Testis (tissue), 5 donors: ENCODE measurements at places on chromosomes 1 and 21.

DNA sequence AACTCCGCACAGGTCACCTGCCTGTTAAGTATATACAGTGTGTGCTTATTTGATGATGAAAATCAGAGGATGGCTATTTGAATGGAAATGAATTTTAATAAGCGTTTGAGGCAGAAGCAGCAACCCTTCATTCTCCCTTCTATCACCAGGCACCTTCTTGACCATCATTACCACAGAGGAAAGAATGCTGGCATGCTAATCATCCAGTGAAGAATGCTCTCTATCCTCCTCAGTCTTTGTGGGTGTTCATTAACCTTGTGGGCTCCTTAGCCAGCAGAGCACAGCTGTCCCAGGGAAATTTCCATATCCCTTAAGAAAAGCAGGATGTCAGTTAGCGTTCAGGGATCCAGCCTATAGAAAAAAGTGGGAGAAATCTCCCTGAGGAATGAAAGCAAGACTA lies 428.0 kb upstream of the CAMK1G start:
- no peak for DNase-seq
- no peaks in the 10 kb centered on the region for H3K36me3 ChIP-seq
- no peak overlapping the region for H3K27ac ChIP-seq
- H3K27me3 ChIP-seq, result no peaks in the 10 kb centered on the region
- no peak overlapping the region for H3K4me3 ChIP-seq

DNA sequence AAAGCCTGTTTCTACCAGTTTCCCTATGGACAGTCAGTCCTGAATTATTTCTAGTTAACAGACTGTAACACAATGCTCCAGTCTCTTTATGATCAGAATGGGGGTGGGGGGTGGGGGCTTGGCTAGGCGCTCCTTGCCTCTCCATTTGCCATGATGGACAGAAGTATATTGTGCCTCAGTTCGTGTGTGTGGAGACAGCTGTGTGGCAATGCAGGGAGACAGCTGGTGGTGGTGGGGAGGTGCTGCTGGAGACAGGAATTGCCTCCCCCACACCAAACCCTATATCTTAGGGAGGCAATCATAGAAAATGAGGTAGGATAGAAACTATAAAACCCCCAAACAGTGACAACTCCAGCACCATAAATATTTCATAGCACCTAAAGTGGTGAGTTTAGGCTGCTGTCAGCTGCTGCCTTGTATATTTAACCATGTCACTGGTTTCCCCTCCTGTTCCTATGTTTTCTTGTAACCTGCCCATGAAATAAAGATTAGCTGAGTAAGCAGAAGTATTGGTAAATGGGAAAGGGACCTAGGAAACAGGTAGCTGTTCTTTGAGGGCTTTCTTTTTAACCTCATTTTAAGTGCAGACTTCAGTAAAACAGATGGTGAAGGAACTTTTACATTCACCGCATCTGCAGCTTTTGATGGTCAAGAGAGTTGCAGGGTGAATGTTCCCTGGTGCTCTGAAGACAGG lies 3.4 kb downstream of the PLXNA2 start:
- no peak for DNase-seq
- no peak overlapping the region for H3K27ac ChIP-seq
- H3K4me1 ChIP-seq, result peaks cover 19% of the 10 kb centered on the region
- H3K36me3 ChIP-seq, result no peaks in the 10 kb centered on the region

- H3K4me1 ChIP-seq, result no peaks in the 10 kb centered on the region
- no peaks in the 10 kb centered on the region for H3K36me3 ChIP-seq
- H3K4me3 ChIP-seq, result no peak overlapping the region
- H3K27ac ChIP-seq, result no peak overlapping the region
- no peaks in the 10 kb centered on the region for H3K27me3 ChIP-seq
Observed at GRCh38 chr1:162886705-162887104, 25.7 kb upstream of the CCDC190 start.

GRCh38 chr1:58855274-58856165 lies 71.7 kb upstream of the JUN start:
- no peaks in the 10 kb centered on the region for H3K4me1 ChIP-seq
- H3K27ac ChIP-seq, result no peak overlapping the region
- no peaks in the 10 kb centered on the region for H3K36me3 ChIP-seq
- H3K4me3 ChIP-seq, result no peak overlapping the region
- DNase-seq, result no peak

DNA sequence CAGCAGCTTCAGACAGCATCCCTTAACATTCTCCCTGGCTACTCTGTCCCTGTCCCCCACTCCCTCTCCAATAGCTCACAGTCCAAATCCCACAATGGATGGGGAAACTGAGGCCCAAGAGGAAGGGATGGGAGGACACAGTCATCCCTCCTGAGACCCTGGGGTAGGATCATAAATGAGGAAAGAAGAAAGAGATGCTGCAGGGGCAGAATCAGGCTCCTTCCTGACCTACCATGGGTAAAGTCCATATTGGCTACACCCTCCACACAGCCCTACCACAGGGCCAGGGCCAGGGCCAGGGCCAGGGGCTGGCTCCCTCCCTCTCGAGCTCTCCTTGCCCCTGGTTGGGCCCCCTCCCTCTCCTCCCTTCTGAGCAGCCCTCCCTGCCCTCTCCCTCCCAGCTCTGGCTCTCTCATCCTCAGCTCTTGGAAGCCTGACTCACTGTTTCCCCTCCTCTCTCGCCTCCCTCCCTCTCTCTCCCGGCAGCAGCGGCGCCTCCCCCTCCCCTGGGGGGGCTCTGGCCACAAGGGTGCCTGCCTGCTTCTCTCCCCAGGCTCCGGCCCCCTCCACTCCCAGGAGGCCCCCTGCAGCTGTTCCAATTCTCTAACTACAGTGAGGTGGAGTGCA lies 4.9 kb downstream of the AHDC1 start:
- no peaks in the 10 kb centered on the region for H3K36me3 ChIP-seq
- no peak overlapping the region for H3K4me3 ChIP-seq
- H3K27me3 ChIP-seq, result no peaks in the 10 kb centered on the region
